ENCODE measurements at places on chromosomes 3 and 15.

GRCh38 chr3:71168121-71168721 lies 415.3 kb downstream of the FOXP1 start:
- no peak for DNase-seq

GRCh38 chr3:43696881-43697280 lies 6.1 kb downstream of the ABHD5 start:
- no peak for DNase-seq

DNA sequence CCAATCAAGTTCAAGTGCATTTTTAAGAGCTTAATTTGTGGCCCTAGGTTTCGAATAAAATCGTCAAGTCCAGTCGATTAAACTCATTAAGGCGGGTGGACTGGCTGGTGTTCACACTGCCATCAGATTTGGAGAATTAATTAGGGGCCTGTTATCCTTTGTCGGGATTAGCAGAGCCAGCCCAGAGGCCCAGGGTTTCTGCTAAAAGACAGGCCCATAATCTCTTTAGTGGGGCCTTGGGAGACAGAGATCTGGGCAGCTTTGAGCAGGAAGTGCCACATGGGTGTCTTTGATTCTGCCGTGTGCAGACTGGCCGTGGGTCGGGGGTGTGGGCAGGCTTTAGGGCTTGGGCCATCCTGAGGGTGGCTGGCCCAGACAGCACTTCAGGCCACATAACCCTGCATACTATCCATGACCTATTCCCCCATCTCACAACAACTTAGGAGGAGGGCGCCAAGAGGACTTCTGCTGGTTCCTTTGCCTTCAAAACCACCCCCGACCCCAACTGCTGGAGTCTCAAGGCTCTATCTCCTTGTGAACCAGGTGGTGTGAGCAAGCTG lies 94.7 kb downstream of the PLXNA1 start:
- DNase-seq, result no peak

DNA sequence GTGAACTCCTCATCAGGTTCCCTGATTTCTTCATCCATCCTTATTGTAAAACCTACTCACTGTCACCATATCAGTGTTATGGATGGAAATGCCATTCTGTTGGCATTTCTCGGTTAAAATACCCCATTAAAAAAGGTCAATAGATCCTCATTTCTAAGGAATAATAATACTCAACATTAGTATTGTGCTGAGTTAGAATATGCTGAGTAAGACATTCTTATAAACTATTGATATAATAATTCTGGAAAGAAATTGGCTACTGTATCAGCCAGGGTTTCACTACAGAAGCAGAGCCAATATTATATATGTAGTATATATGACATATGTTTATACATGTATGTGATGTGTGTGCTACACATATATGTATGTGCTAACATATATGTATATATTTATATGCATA lies 95.4 kb upstream of the KCNH8 start:
- DNase-seq, result no peak

DNA sequence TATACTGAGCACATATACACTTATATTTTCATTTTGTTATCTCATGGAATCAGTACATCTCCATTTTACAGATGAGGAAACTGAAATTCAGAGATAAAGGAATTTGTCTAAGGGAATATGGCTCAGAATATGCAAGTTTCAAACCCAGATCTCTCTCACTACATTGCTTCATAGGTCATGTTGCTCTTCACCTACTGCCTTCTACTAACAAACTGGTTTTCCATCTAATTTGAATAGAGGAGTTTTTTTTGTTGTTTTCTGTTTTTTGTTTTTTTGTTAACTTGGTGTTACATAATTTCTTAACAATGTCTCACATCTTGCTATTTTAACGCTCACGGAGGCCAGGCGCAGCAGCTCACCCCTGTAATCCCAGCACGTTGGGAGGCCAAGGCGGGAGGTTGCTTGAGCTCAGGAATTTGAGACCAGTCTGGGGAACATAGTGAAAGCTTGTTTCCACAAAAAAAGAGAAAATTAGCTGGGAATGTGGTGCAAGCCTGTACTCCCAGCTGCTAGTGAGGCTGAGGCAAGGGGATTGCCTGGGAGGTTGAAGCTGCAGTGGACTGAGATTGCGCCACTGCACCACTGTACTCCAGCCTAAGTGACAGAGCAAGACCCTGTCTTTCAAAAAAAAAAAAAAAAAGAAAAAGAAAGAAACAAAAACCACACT lies 37.0 kb downstream of the FMN1 start:
- no peak for DNase-seq

DNA sequence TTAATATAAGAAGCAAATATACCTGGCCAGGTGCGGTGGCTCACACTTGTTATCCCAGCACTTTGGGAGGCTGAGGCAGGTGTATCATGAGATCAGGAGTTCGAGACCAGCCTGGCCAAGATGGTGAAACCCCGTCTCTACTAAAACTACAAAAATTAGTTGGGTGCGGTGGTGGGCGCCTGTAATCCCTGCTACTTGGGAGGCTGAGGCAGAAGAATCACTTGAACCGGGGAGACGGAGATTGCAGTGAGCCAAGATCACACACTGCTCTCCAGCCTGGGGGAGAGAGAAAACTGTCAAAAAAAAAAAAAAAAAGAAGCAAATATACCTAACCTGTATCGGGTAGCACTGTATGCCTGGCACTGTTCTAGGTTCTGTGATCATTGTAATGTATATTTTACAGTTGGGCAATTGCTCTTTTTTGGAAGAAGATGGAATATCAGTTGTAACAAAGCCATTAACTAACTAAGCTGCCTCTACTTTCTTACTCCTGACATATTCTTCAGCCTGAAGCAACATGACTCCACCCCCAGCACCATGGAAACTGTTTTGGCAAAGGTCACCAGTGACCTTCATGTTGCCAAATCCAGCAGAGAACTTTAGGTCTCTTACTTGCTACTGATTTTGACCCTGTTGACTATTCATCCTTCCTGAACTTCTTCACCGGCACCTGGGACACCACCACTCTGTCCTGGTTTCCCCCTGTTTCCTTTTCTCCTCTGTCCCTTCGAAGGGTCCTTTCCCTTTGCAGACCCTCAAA lies 203.8 kb downstream of the RPLP1 start:
- DNase-seq, result no peak

DNA sequence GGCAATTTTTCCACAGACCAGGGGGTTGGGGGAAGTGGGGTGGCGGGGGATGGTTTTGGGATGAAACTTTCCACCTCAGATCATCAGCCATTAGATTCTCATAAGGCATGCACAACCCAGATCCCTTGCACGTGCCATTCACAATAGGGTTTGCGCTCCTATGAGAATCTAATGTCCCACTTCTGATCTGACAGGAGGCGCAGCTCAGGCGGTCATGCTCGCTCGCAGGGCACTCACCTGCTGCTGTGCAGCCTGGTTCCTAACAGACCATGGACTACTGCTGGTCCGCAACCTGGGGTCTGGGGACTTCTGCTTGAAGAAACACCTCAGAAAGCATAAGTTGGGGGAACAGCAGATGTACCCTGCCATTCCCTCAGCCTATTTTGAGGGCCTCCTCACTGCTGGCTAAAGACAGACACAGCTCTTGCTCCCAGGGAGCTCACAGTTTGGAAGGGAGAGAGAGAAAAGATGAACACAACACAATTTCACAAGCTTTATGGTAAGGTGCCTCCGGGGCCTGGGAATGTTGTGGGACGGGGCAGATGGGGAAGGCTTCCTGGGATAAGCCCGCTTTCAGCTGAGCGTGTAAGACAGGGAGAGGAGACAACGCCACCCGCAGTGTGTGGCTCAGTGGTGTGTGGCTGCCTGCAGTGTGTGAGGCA lies 285.2 kb downstream of the ADAMTS17 start:
- no peak for DNase-seq

GRCh38 chr3:148975696-148976095 lies 15.6 kb upstream of the GYG1 start:
- DNase-seq, result no peak

DNA sequence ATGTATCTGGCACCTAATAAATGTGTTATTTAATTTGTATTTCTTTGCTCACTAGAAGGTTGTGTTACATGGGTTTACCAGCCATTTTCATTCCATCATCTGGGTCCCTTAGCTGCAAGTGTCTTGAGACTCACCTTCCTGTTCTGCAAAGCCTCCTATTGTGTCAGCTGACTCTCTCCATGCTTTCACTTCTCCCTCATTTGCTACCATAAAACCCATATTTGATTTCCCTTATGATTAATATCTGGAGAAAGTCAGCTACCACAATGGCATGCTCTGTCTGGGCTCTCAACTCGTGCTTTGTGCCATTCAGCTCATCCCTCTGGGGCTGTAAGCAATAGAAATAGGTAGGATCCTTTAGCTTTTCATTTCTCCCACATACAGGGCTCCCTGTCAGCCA lies 79.5 kb upstream of the EIF1B start:
- no peak for DNase-seq

DNA sequence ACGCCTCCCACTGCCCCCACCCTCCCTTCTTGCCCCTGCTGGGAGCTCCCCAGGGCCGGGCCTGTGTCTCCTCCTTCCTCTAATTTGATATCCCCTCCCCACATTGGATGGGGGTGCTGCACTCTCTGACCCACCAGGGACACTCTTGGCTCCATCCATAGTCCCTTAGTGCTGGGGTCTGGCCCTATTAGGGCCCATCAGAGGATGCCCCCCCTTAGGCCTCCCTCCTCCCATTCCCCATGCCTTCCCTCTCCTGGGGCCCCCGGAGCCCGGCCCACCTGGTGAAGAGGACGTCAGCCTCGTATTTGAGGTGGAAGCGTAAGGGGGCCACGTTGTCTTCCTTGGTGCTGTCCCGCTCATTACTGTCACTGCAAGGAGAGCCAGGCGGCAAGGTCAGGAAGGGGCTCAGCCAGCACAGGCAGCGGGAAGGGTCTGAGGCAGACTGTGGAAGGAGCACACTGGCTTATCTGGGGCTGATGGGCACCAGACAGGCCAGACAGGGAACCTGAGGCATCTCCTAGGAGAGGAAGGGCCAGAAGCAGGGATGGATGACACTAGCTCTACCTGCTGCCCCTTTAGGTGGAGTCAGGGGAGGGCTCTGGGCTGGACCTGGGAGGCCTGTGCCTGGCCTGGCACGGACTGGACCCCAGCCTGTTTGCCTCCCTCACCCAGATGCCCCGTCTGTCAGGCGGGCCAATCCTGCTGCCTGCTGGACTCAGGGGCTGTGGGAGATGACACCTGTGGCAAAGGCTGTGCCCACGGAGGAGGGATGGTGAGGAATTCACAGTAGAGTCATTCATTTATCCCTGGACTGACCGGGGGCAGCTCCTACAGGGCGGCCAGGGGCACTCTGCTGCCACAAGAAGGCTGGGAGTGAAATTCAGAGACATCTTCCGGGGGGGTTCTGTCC lies 36.2 kb downstream of the FEM1B start:
- DNase-seq, result no peak

DNA sequence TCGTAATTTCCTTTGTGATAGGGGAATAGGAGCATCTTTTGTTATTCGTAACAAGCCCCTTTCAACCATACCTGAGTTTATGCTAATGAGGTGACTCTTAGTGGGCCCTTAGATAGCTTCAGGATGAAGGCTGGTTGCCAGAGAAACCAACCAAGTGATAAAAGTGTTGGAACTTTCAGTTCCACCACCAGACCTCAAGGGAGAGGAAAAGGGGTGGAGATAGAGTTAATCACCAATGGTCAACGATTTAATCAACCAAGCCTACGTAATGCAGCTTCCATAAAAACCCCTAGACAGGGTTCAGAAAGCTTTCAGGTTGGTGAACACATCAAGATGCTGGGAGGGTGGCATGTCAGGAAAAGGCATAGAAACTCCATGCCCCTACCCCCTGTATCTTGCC lies 33.0 kb downstream of the HERC1 start:
- no peak for DNase-seq

- DNase-seq, result no peak
Observed at GRCh38 chr3:194736277-194736895, 50.7 kb downstream of the FAM43A start.

DNA sequence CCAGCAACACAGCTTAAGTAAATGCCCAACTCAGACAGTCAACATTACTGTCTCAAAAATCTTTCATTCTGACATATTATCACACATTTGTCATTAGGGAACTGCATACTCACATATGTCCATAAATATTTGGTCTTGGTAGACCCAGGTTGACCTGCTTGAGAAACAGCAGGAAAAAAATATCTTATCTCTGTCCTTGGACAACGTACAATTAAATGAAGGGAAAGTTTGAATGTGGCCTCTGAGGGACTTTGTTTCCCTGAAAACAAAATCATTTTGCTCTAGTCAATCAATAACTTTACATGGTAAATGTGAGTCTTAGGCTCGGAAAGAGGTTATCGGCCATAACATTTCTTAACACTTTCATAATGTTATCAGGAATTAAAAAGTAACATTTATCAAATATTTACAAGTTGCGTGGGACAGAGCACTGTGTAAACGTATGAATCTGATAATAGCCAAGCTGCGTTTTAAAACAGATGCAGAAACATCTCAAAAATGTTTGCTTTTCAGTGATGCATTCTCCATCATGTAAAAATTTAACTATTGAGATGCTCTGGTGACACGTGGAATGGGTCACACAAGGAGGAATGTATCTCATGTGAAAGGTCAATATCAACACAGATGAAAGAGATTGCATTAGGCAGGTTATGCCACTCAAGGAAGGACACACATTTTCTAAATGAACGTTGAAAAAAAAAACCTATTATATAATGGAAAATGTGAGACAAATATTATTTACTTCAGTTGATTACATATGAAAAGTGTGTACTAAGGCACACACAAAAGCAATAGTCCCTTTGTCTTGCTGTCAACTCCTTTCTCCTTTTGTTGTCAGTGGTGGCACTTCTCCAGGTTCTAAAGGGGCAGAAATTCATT lies 304.4 kb downstream of the WDR72 start:
- no peak for DNase-seq

DNA sequence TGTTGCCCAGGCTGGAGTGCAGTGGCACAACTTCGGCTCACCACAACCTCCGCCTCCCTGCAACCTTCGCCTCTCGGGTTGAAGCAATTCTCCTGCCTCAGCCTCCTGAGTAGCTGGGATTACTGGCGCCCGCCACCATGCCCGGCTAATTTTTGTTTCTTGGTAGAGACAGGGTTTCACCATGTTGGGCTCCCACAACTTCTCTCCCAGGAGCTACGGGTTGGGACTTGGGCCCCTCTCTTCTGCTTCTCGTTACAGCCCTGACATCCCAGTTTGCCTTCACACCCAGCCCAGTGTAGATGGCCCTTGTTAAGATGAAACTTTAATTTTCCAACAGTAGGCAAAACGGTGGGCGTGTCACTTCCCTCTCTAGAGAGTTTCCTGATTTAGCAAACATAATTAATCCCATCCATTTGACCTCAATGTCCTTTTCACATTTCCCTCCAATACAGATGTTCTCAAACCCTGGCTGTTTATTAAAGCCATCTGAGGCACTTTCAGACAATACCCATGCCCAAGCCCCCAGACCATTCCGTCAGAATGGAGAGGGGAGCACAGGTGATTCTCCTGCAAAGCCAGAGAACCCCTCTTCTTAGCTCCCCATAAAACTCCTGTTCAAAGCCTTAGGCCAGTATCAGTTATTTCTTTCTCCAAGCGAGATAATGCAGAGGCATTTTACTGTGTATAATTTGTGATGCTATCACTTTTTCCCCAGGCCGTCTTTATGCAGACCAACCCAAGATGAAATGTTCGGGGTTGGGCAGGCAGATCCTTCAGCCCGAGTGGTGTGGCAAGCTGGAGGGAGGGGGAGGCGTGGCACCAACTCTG lies 245.7 kb downstream of the XXYLT1 start:
- DNase-seq, result no peak

- no peak for DNase-seq
Observed at GRCh38 chr15:101765772-101766456, 37.4 kb upstream of the OR4F6 start.
